G401 (cell line): ENCODE measurements at places on chromosomes 6 and 20. TPM values are rescaled to one million over a fixed set of nuclear protein-coding genes. Genes with fewer than 3 reads are reported as not detected.
A peak's percentile ranks its signal among the peaks of the same experiment; 100 is the strongest.

DNA sequence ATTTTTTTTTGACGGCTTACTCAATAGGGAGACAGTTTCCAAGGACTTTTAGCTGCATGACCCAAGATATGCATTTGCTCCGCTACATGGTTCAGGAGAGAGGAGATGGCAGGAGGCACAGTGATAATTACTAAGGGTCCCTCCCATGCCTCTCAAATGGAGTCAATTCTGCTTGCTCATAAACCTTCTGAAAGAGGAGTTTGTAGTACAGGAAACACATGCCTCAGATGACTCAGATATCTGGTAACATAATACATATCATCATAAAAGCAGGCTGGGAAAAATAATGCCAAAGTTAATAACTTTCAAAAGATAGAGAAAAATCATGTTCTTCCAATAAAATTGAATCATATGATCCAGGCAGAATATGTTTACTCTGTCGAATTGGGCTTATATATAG lies 97.6 kb upstream of the DEFB112 start:
- DNase-seq, result no peak

- peak; percentile 36 for DNase-seq
Observed at GRCh38 chr6:159125951-159126352, 43.2 kb upstream of the FNDC1 start.

DNA sequence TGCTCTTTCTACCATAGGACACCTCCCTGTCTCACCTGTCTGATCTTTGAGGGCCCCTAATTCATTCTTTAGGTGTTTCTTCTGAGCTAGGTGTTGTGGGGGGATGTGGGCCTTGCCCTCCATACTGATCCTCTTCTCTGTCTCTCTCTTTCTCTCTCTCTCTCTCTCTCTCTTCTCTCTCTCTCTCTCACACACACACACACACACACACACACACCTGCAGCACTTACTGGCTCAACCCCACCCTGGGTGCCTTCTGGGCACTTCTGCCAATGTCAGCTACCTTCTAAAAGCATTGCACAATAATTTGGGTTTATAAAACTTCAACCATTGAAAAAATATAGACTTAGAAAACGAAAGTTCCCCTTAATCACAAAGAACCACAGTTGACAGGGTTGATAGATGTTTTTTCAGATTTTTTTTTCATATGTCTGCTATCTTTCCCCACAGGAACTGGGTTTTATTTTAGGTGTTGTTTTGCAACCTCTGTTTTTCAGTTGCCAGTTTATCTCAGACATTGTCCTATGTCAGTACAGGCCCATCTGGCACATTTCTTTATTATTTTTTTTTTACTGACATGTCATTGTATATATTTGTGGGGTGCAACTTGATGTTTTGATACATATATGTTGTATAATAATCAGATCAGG lies 28.1 kb downstream of the PKIG start:
- no peak for DNase-seq

The GJA1 gene
- total RNA-seq, result 316 and 402 TPM in 2 replicates

DNA sequence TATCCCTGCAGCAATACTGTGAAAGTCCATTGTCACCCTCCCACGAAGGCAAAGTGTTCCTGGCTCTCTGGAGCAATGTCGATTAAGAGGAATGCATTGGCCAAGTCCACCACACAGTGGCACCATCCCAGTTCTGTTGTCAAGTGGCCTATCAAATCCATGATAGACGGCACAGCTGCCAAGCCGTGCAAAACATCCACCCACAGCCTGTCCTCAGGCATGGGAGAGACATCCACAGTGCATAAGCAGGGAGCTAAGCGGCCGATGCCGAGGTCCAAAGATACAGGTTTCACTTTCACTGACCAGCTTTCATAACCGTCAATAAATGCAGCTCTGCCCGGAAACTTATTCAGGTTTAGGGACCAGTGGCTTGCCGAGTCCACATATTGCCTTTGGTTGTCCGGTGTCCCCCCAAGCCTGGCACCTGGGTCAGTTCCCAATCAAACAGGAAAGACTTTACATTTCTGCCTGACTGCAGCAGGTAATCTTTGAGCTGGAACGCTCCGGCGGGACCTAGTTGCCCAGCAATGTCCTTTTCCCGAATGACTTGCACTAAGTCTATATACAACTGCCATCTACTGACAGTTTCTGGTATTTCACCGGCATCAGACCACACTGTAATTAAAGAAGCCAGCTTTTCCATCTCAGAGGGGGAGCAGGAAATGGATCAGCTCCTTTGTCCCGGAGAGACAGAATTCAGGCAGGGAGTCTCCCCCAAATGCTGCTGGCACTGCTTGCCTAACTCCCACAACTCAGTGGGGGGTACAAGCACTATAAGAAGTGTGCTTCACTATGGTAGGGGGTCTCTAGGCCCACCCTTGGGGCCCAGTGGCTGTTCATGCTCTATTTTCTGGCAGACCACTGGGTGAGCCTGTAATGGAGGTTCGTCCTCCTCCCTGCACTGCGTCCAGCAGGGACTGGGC lies 6.3 kb downstream of the ZKSCAN3 start:
- peak; percentile 96 for DNase-seq

DNA sequence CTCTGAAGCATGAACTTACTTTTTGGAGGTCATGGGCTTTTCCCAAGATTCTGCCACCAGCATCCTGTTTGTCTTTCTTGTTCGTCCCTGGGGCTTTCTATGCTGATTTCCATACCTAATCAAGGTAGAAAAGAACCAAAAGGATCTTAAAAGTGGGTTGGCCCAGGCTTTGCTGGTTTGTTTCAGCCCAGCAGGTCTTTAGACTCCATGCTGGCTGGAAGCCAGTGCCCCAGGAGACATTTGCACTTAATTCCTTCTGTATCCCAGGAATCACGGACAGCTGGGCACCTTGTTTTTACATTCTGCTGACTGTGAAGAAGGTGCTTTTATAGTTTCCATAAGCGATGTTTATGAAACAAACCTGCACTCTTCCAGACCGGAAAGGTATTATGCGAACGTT lies 195.9 kb downstream of the CDH4 start:
- no peak for DNase-seq

The RGS17 gene
- total RNA-seq, result 0.58 TPM in 1 of 2 replicates, not detected in the other

DNA sequence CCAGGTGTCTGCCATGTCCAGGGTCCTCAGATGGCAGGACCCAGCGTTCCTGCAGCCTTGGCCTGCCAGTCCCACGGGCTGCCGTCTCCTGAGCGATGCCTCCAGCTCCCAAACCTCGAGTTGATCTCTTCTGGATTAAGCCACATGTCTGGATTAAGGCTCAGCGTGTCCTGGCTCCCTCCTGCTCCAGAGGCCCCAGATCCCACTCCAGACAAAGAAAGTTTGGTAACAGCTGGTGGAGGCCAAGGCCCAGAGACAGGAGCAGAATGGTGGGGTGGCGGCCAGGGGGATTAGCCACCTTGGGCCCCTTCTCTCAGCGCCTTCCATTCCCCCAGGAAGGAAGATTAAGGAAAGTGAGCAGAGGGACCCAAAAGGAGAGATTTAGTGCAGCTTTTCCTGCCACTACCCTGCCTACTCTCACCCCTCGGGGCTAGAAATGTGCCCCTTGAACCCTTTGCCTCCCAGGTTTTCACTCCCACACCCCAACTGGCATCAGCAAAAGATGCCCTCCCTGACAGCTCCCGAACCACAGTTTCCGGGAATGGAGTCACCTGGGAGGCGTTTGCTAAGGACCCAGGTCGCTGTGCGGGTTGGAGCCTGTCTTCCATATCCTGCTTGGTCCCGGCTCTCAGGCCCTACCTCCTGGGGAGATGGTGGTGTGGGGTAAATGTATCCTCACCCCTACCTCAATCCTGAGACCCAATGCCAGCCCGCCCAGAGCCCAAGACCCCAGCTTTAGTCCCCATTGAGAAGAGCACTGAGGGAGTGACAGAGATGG lies 6.9 kb downstream of the SPDEF start:
- no peak for DNase-seq

The FOXF2 gene
- 0.68 TPM in 1 of 2 replicates, not detected in the other for total RNA-seq

GRCh38 chr6:53309059-53309900 lies 39.5 kb downstream of the ELOVL5 start:
- DNase-seq, result peak; percentile 75
